ENCODE measurements at places on chromosomes 7 and 10.

GRCh38 chr10:128324058-128324827 lies 198.0 kb upstream of the MKI67 start:
- no peak for DNase-seq

- no peak for DNase-seq
Measured at GRCh38 chr10:129394518-129395328, 72.3 kb upstream of the MGMT start.

- DNase-seq: no peak
Measured at GRCh38 chr10:114070710-114071109, 27.0 kb downstream of the ADRB1 start.

- peak; percentile 20 for DNase-seq
Measured at GRCh38 chr10:16612115-16612980, 90.7 kb upstream of the C1QL3 start.

DNA sequence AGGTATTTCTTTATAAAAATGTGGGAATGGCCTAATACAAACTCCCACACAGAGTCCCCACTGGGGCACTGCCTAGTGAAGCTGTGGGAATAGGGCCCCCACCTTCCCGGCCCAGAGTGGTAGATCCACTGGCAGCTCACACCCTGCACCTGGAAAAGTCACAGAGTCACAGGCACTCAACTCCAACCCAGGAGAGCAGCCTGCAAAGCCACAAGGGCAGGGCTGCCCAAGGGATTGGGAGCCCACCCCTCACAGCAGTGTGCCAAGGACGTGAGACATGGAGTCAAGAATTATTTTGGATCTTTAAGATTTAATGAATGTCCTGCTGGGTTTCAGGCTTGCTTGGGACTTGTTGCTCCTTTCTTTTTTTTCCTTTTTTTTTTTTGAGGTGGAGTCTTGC lies 5.3 kb upstream of the DNAJC12 start:
- DNase-seq: no peak

DNA sequence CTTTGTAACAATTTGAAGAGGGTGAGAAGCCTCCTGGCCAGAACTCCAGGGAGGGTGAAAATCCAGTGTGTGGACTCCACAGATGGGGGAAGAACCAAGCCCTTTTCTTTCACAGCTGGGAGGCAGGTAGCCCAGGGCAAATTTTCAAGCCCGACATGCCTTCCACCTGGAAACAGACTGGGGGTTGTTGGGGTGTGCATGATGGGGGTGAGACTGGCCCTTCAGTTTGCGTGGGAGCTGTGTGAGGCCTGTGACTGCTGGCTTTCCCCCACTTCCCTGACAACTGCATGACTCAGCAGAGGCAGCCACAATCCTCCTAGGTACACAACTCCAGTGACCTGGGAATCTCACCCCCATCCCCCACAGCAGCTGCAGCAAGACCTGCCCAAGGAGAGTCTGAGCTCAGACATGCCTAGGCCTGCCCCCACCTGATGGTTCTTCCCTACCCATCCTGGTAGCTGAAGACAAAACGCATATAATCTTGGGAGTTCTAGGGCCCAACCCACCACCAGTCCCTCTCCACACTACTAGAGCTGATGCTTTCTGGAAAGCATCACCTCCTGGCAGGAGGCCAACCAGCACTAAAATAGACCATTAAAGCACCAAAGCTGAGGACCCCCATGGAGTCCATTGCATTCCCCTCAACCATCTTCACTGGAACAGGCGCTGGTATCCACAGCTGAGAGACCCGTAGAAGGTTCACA lies 445.4 kb downstream of the TFEC start:
- no peak for DNase-seq

GRCh38 chr7:142380069-142380468 lies 122.2 kb upstream of the PRSS58 start:
- no peak for DNase-seq

DNA sequence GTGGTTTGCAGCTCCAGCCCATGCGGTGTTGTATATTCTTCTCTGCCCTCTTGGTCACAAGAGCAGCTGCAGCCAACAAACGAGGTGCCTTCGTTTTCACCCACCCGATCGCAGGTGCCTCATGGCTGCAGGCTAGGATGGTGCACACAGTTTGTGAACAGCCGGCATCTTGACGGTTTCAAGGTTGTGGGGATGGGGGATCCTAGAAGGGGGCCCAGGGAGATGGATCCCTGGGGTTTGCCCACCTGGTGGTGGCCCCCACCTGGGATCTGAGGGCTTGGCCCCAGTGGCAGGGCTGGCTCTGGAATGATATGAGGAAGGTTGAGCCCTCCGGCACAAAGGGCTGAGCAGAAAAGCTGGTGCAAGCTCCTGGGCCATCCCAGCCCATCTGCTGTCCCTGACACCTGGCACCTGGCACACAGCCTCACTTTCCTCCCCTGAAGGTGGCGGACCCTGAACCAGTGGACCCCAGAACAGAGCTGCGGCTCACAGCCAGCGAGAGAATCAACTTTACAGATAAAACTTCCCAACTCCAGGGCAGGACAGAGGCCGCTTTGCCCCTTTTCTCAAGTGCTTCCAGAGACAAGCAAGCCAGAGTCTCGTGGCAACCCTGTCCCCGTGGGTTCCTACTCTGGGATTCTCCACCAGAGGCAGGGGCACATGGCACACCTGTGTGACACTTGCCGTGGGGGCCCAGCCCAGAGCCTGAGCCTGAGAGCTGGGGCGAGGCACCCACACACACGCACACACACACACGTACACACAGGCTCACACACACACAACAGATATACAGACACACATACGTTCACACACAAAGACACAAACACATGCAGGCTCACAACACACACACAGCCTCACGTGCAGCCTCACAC lies 177.3 kb upstream of the PPP2R2D start:
- no peak for DNase-seq

GRCh38 chr7:47803846-47804245 lies 144.4 kb downstream of the PKD1L1 start:
- no peak for DNase-seq

- DNase-seq: no peak
Measured at GRCh38 chr10:81498011-81498551, 376.9 kb upstream of the NRG3 start.

DNA sequence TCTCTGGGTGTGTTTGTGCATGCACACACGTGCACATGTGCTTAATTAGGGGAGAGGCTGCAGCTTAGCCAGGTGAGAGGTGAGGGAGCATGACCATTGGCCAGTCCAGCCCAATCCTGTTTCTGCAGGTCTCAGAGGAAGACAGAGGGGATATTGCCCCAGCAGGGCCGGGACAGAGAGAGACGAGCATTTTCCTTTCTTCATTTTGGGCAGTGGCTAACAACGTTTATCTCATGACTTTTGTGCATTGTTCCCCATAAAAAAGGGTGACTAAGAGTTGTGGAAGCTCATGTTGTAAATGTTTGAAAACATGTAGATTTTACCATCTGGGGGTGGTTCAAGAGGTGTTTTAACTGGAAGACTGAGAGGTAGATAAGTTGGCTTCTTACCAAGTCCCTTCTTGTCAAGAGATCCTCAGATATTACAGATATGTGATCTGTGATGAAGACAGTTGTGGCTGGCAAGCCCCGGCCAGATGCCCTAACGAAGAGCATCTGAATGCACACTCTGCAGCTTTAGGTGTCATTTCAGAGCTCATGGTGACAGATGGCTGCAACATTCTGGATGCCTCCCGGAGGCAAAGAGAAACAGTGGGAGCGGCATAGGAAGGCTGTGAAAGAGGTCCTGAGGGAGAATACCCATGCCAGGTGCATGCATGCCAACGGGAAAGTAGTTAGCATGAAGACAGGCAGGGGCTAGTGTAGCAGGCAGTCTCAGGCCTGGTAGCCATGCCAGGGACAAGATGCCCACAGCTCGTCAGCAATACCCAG lies 16.7 kb upstream of the DMBT1 start:
- DNase-seq: no peak

GRCh38 chr7:17984288-17984687 lies 43.4 kb downstream of the PRPS1L1 start:
- no peak for DNase-seq

DNA sequence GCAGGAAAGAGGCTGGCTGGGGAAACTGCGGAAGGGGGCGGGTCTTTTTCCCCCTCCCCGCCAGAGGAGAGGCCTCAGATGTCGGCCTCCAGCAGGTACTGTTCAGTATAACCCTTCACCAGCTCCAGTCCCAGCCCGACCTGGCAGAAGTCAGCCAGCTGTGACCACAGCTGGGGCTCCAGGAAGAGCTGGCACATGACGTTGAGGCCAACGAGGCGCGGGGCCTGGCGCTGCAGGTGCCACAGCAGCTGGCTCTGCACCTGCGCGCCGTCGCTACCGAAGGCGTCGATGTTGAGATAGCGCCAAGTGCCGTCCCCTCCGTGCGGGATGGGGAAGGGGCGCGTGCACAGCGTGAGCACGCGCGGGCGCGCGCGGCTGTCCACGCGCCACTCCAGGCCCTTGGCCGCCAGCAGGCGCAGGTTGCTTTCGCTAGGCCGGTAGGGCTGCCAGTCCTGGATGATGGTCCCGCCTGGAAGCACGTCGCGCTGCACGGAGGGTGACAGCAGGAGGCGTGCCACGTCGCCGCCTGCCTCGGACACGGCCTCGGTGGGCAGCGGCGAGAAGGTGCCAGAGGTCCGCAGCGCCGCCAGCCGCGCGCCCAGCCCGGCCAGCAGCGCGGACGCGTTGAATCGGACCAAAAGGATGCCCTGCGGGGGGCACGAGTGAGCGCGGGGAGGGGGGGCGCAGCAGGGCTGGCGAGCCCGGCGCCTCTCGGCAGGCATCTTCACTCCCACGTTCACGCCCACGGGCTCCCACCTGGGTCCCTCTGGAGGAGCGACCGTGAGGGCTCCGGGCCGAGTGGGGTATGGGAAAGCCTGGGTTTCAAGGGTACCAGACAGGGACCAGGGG lies 6.9 kb upstream of the VGF start:
- DNase-seq: no peak

GRCh38 chr10:50528206-50528605 lies 95.5 kb downstream of the SGMS1 start:
- no peak for DNase-seq

DNA sequence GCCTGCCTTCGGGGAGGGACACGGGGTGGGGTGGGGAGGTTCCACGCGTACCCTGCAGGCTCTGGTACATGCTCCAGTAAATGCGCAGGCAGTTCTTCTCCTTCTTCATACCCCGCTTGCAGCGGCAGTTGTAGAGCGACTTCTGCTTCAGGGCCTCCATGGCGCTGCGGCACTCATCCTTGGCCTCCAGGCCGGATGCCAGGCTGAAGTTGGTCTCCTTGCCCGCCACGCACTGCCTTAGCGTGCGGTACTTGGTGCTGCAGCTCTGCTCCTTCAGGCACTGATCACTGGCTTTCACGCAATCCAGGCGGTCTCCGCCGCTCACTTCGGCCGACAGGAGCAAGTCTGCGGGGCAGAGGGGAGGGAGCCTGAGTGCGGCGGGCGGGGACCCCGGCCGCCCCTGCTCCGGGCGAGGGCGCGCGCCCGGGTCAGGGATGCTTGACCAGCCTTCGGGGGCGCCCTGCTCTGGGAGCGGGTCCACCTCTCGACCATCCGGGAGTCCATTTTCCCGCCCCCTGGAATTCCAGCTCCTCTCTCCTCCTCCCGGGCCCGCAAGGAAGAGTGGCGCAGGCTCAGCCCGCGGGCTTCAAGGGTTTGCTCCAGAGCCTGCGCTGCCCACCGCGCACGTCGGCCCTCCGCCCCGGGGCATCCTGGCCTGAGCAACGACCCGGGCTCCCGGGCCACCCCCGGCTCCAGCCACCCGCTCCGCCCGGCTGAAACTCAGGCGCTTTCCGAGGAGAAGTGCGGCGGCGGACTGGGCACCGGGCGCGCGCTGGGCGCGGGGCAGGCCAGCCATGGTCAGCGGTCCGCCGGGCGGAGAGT lies 2.0 kb downstream of the GFRA1 start:
- no peak for DNase-seq

- no peak for DNase-seq
Measured at GRCh38 chr7:68744036-68744435, 854.2 kb upstream of the AUTS2 start.

- DNase-seq: no peak
Measured at GRCh38 chr10:119191881-119192280, 13.3 kb upstream of the PRDX3 start.

DNA sequence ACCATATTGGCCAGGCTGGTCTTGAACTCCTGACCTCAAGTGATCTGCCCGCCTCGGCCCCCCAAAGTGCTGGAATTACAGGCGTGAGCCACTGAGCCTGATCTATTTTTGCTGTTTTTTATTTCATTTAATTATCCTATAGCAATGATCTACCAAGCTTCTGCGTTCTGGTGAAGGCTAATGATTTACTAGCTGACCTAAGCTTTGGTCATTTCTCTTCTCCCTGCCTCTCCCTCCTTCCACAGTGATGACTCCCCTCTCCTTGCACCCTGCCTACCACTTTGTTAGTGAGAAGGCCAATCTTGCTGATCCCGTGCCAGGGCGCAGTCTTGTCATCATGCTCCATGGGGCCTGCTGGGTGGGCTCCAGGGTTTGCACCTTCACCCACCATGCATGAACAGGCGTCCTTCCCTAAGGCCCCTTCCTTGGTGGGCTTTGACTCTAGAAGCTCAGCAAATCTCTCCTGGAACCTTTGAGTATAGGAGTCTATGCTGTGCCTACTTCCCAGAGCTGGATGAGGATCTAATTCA lies 11.9 kb upstream of the ZCCHC24 start:
- DNase-seq: no peak

DNA sequence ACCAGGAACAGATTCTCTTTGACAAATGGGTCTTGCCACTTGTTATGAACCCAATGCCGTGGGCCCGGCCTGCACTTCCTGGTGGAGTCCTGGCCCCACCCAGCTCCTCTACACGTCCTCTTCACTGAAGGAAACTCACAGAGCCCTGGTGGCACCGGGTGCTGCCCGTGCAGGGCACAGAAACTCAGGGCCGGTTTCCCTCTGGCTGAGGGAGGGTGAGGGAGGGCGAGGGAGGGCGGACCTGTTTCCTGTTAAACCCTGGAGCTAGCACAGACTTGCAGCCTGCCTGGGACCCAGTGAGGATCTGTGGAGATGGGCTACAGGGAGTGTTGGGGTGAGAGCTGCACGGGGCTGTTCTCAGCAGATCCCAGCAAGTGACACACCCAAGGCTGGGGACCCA lies 596.3 kb downstream of the PTPRN2 start:
- no peak for DNase-seq

GRCh38 chr10:89741126-89741762 lies 39.9 kb downstream of the KIF20B start:
- DNase-seq: no peak

- peak; percentile 56 for DNase-seq
Measured at GRCh38 chr10:62733654-62734293, 70.7 kb upstream of the ADO start.

DNA sequence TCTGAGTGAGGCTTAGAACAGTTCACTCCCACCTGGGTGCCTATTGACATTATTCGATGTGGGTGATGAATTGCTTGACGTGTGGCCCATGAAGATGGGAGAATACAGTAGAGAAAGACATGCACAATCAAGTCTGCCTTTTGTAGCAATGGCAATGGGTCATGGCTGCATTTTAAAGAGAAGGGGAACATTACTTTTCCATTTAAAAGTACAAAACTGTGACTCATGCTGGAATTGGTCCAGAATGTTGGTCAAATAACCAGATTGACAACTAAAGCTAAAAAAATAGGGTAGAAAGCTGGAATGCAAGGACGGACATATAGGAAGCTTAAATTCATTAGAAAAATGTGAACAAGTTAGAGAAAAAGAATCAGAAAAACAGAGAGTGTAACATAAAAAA lies 104.1 kb upstream of the SLC25A13 start:
- no peak for DNase-seq

Measured in activated CD4-positive, alpha-beta memory T cell treated with anti-CD3 and anti-CD28 coated beads, Interleukin-2, amount 10 ng/mL, durations not matched to agents 7 days and 5 days (primary cell).